OCI-M1 (cell line): ENCODE measurements at places on chromosomes 11 and 22.

DNA sequence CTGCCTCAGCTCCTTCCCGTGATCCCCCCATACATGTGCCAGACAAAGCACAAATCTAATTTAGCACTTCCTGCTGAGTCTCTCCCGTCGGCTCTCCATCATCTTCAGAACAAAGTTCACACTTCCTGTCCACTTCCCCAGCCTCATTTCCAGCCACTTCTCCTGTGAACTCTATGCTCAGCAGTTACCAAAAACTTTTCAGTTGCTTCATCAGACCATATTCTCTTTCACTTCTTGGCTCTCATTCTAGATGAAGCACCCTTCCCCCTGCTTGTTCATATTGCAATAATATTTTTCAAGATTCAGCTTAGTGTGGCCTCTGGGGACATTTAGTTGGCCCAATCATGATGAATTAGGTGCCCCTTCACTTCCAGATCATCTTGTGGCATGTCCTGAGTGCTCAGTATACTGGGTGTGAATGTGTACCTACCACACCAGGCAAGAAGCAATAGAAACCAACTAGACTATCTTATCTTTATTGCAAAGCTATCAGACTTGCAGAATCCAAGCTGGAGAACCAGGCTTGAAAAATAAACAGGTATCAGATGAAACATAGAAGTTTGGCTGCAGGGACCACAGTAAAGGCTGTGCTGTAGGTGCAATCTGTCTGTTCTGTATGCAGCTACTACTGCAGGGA lies 115.8 kb downstream of the NXPE2 start:
- DNase-seq: no peak

DNA sequence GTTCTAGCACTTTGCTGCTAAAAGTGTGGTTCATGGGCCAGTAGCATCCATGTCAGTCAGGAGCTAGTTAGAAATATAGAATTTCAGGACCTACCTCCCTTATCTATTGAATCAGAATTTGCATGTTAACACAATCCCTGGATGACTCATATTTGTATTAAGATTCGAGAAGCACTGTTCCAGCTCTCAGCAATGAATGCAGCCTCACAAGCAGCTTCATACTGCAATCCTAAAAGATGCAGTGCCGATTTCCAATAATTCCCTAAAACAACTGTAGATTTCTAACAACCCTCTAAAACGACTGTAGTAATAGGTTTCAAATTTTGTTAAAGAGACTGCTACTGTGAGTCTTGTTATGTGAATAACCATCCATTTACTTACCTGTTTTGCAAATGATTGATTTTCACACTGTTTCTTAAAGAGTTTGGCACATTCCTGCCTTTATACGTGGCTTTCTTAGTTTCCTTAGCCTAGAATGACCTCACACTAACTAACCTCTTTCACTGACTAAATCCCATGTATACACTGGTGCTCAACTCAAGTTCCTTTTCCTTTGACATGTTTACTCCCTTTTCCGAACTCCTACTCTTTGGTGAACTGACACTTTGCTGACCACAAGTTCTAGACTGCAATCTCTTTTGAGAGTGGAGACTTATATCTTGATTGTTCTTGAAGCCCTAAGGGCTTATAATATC lies 511.8 kb downstream of the METTL15 start:
- no peak for DNase-seq

DNA sequence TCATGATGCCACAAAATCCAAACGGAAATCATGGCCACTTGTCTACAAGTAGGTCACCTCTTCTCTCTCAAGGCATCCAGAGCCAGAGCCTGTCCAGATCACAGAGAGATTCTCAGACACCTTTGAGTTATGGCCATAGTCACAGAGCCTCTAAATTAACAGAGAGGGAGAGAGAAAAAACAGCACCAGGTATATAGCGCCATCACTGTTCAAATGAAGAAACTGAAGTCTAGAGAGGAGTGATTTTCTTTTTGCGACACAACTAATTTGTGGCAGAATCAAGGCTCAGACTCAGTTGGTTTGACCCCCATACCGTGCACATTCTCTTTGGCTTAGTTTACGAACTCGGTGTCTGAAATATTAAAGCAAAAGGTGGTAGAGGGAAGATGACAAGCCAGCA lies 512.9 kb downstream of the NTM start:
- no peak for DNase-seq

DNA sequence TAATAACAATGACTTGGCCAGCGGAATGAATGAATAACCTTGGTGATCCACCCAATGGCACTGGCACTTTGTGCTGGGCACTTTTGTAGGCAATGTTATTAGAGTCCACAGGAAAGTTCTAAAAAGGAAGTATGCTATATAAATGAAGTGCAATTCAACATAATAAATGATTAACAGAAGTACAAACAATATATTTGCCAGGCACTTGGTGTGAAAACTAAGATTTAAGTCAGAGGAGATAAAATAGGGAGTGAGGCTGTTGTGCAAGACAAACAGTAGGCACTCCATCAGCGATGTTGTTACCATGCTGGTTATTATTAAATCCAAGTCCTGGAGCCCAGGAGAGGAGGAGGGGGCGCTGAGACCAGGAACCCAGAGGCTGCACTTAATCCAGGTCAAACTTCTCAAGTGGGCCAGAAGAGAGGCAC lies 173.8 kb downstream of the LARGE1 start:
- DNase-seq: no peak
